ENCODE measurements at places on chromosomes 6 and 20.

DNA sequence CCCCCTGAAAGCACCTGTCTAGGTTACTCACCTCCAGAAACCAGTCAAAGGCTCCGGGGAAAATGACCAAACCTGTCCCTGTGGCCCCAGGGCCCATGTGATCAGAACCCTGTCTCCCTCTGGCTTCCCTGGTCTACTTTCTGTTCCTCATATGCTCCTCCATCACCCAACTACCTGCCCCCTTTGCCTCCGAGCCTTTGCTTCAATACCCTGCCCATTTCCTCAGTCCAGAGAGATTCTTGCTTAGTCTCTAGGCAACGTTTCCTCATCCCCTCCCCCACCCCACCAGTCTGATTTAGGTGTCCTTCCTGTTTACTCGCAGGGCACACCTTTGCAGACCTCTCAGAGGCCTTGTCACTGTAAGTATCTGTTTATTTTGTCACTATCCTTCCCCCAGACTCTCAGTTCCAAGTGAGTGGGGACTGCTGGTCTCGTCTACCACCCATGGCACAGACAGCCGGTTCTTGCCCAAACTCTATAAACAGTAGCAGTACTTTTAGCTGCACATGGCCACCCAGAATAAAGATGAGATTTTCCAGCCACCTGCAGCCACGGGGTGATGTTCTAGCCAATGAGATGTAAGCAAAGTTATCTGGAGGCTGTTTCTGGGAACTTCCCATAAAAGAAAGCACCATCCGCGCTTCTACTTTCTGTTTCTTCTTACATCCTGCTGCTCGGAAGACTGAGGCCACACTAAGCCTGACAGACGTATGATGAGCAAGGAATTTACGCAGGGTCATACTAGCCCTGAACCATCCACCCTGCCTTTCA, 13.3 kb downstream of the ELOVL5 start:
- DNase-seq: no peak

DNA sequence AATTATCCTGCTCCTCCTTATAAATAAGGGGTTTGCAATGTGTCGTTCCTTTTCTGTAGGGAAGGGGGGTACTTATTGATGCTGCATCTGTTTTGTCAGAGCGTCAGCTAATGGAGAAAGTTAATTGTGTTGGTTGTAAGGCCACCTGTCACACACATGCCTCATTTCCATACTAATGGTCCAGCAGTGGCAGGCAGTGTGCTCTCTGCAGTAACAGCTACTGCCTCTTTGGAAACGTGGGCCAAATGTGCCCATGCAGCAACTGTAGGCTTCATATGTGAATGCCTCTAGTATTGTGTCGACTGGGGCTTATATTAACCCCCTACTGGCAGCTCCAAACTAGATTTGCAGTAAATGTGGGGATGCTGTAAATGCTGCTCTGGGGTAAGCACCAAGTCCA, 56.3 kb upstream of the OLIG3 start:
- no peak for DNase-seq

DNA sequence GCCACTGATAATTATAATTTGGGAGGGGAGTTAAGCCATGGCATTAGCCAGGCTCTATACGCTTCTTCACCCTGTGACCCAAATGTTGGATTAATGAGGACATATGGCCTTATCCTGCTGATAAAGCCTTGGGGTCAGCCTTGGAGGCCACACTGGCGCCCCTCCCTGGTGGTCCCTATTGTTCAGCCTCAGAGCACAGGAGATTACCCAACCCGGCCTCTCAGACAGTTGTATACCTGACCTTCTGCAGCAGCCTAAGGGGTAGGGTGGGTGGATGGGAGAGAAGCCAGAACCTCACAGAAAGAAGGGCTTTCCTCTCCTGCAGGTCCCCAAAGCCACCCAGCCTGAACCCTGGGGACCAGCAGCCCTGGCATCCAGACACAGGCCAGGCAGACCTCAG, 76.8 kb downstream of the LINC00237 start:
- DNase-seq: no peak

GRCh38 chr20:23309781-23310180, 40.8 kb upstream of the NXT1 start:
- no peak for DNase-seq

DNA sequence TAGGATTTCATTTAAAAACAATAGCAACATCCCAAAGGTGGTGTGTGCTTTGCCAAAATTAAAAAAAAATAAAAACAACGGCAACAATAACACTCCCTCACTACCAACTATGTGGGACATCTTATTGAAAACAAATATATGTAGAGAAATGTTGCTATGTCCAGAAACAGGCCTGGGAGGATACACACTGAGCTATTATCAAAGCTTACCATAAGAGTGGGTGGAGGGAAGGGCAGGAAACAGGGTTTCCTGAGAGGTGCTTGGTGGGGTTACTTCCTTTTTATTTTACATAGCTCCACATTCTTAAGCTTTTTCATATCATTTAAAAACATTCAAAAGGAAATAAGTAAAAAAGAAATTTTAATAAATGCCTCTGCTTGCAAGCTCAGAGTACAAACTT, 150.0 kb upstream of the RIPOR2 start:
- no peak for DNase-seq

DNA sequence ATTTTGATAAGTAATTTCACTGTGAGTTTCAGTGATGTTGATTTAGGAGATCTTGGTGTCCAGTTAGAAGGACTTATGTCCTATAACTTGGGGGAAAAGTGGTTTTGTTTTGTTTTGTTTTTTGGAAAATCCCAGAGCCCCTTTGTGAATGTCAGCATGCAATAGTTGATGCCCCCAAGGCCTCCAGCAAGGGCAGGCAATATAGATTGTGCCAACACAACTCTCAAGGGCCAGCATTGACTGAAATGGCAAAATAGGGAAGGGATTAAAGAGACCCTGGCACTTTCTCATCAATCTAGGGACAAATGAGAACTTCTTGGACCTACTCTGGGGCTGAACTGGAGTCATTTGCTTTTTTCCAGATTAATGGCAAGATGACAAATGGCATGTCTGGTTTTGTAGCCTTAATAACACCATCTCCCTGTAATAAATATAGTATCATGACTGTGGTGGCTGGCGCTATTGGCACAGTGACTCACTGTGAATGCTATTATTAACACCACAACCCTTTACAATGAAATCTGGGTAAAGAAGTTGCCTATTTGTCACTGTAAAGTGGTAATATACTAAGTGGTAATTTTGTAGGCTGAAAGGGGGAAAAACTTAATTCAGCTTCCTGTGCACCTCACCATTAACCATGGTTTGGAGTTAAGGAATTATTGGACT, 51.8 kb downstream of the ABRACL start:
- DNase-seq: no peak

GRCh38 chr6:11766589-11767450, 11.8 kb downstream of the ADTRP start:
- no peak for DNase-seq

DNA sequence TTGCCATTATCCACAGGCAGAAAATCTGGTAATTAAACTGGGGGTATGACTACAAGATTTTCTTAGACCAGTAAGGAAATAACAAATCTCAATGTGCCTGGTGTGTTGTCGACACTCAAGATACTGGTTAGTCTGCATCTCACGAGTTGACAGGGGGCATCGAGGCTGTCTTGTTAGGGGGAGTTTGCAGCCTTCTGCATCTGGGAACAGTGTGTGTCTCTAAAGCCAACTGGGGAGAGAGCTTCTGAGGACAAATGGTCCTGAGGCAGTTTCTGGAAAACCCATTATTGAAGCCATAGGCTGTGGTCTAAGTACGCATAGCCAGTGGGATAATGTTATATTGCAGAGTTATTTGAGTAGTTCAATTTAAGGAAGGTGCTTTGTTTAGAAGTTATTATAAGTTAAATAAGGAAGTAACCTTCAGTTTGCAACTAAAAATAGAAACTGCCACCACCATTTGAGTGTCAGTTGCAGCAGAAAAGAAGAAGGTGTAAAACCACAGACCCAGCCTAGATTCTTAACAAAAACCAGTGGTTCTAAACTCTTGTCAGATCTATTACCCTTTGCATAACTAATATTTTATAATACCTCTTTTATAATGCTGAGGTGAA, 15.4 kb upstream of the MAPK13 start:
- DNase-seq: no peak

- no peak for DNase-seq
These were observed 191.8 kb downstream of the TMEM200A start for GRCh38 chr6:130557481-130558112.

GRCh38 chr20:60649541-60649940, 602.5 kb upstream of the CDH4 start:
- no peak for DNase-seq

- DNase-seq: no peak
These were observed 17.0 kb downstream of the TGM6 start for GRCh38 chr20:2397595-2398145.

GRCh38 chr20:38143238-38143645, 21.8 kb downstream of the TGM2 start:
- DNase-seq: no peak

GRCh38 chr20:50038574-50038991, 55.8 kb downstream of the SNAI1 start:
- no peak for DNase-seq

GRCh38 chr6:42347456-42347855, 104.3 kb downstream of the TRERF1 start:
- no peak for DNase-seq

- DNase-seq: no peak
These were observed 17.5 kb downstream of the NCR2 start for GRCh38 chr6:41352907-41353306.

DNA sequence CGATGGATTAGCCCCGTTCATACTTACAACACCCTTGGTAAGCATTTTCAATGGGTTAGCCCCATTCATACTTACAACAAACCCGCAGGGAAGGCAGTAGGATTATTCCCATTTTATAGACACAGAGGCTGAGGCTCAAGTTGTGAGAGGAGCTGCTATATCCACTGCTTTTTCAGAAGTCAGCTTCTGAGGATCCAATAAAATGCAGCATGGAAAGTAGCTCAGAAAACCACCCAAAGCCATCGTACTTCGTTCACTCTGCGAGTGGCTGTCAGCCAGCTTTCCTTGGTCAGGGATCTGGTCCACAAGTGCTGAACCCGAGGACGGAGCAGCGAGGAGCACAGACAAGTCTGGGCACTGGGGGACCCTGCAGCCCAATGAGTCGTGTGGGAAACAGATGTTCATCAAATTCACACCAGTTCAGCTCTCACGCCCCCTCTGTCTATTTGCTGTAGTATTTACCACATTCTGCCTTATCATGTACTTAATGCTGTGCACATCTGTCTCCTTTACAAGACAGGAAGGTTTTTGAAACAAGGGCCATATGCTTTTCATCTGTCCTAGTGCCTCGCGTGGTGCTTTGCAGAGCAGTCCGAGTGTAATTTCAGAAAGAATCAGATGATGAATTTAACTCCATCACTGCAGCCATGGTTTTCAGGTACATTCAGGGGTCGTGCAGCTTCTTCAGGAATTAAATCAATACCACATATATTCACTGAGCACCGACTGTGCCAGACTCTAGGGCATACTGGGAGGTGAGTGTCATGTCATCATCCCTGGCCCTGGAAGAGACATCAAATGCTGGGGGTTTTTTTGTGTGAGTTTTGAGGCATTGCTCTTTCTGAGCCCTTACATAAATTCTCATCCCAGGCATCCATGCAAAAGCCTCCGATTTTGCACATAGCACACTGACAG, 256.9 kb downstream of the CDH26 start:
- DNase-seq: no peak

DNA sequence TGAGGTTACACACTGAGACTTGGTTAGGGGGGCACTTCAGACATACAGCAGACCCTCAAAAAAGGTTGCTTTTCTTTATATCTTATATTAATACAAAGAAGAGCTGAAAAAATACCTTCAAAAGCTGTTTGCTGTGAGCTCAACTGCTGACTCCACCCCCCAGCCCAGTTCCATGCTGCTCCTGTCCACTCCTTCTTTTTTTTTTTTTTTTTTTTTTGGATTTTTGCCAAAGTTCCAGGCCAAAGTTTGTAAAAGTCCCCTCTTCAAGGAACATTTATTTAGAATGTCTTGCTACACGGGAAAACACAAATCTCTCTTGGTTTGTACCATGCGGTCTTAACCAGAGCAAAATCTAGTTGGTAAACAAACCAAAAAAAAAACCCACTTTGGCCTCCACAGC, 85.3 kb upstream of the AKAP12 start:
- DNase-seq: no peak

DNA sequence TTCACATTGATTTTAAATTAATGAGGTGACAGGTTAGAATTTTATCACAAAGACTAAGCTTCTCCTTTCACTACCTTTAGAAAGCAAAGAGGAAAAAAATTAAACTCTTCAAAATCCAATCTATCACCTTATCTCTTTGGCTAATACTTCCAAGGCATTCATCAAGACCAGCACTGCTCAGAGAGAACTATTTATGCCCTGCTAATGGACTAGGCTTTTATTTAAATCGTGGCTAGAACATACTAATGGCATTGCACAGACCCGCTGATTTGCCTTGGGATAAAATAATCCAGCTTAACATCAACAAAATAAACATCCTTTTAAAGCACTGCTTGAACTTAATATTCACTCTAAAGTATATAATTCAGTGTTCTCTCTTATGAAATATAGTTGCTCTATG, 880.4 kb downstream of the HACE1 start:
- no peak for DNase-seq

- no peak for DNase-seq
These were observed 135.7 kb downstream of the ALDH8A1 start for GRCh38 chr6:134814076-134814695.

Data from HEK293T (cell line).